ENCODE measurements at places on chromosomes 16 and 17. TPM values are rescaled to one million over a fixed set of nuclear protein-coding genes. Genes with fewer than 3 reads are reported as not detected.

The PRR15L gene
- total RNA-seq = not detected

The C17orf78 gene
- not detected for total RNA-seq

The LDHD gene
- 4.5 TPM for total RNA-seq

The ADAP2 gene
- total RNA-seq = 4.3 TPM

The CRYM gene
- 0.26 TPM for total RNA-seq

The MYH13 gene
- total RNA-seq = not detected

The SDK2 gene
- total RNA-seq = under 0.01 TPM

The ARMC5 gene
- total RNA-seq = 5.4 TPM

The GLIS2 gene
- total RNA-seq = 2.6 TPM

The GINS3 gene
- 1.8 TPM for total RNA-seq

The HSD17B1 gene
- total RNA-seq = 2.6 TPM

The AOC3 gene
- total RNA-seq = 0.26 TPM

The RMI2 gene
- 1.8 TPM for total RNA-seq

The ZNF646 gene
- 12.3 TPM for total RNA-seq

The USP36 gene
- 18.3 TPM for total RNA-seq

The IGSF6 gene
- total RNA-seq = not detected

The TPSB2 gene
- total RNA-seq = not detected

The INCA1 gene
- 0.33 TPM for total RNA-seq

The DNAH2 gene
- total RNA-seq = 0.17 TPM

The CISD3 gene
- total RNA-seq = 4.4 TPM

The IRX6 gene
- total RNA-seq = not detected

The PRRT2 gene
- 2.1 TPM for total RNA-seq

The SLC6A2 gene
- not detected for total RNA-seq

The PEMT gene
- 17.5 TPM for total RNA-seq

The MFAP4 gene
- 137 TPM for total RNA-seq

The ADAD2 gene
- not detected for total RNA-seq

The PPL gene
- total RNA-seq = 50.5 TPM

The EVPLL gene
- not detected for total RNA-seq

The MMP25 gene
- not detected for total RNA-seq

The ITGAD gene
- not detected for total RNA-seq

The WFIKKN1 gene
- 0.17 TPM for total RNA-seq

The TEKT1 gene
- not detected for total RNA-seq

The TLCD3B gene
- total RNA-seq = not detected

The CFAP52 gene
- under 0.01 TPM for total RNA-seq

The CAPNS2 gene
- total RNA-seq = 0.51 TPM

The KRT39 gene
- 0.33 TPM for total RNA-seq

The ZP2 gene
- not detected for total RNA-seq

The CCL1 gene
- total RNA-seq = not detected

The SRL gene
- total RNA-seq = under 0.01 TPM

The RCVRN gene
- not detected for total RNA-seq

The NXPH3 gene
- 0.66 TPM for total RNA-seq

The CRISPLD2 gene
- total RNA-seq = 37.0 TPM

The ABR gene
- total RNA-seq = 91.9 TPM

The MMP28 gene
- total RNA-seq = 2.8 TPM

The GDPD3 gene
- 1.0 TPM for total RNA-seq

The HAS3 gene
- total RNA-seq = 0.26 TPM

The YBX2 gene
- under 0.01 TPM for total RNA-seq

Data from fibroblast of lung (primary cell).